ENCODE measurements at places on chromosomes 5 and 9.

DNA sequence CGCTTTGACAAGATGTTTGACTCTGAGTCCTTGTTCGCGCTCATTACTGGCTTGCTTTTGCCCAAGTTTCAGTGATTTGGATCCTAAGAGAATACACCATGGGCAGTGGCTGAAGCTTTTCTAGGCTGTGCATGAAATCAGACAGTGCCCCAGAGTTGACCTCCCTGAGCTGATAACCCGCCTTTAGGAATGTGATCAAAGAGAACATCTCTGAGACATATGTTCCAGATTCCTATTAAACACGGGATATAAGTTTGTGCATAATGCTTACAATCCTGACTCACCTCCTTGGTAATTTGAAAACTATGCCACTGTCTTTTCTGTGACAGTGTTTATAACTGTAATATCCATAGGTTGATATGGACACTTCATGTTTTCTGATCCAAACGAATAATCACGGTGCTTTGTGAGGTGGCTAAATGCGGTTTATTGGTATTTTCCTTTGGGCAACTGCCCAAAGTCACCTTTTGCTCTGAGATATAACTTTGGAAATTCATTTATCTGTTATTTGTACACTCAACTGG is 732.9 kb downstream of the MTRR start:
- DNase-seq: no peak

- no peak for DNase-seq
These were observed 46.2 kb downstream of the IARS1 start for GRCh38 chr9:92247296-92247695.

GRCh38 chr9:111484572-111484894 is 350 bp upstream of the ECPAS start:
- DNase-seq: no peak

DNA sequence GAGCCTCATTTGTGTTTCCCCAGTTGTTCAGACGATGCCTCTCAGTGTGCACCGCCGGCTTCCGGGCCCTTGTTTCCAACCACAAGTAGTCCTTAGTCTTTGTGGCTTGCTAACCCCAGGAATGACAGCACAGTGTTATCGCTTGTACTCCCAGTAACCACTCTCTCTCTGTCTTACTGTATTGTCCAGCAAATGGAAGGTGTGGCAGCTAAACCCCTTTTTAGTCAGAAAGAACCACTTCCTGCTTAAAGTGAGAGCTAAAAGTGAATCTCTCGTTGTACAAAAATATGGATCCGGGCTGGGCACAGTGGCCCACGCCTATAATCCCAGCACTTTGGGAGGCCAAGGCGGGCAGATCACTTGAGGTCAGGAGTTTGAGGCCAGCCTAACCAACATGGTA is 61.3 kb downstream of the ENC1 start:
- DNase-seq: no peak

DNA sequence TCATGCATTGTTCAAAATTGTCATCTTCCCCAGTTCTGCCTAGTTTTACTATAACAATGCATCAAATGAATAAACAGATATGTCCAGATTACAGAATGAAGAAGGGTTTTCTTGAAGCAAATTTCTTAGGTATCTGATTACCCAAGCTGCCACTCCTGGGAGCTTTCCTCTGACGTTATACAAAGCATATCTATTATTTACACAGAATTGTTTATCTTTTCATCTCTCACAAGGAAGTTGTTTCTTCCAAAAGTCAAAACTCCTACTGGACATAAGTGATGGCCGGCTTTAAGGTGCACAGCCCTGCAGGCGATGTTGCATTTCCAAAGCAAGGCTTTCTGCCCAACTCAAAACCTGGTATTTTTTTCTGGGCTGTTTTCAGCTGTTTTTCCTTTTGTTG is 73.4 kb upstream of the ANKH start:
- DNase-seq: no peak

GRCh38 chr9:127754099-127755060 is 19.3 kb upstream of the TOR2A start:
- DNase-seq: no peak

- no peak for DNase-seq
These were observed 136.2 kb downstream of the CDH6 start for GRCh38 chr5:31329715-31330114.

- DNase-seq: no peak
These were observed 340.5 kb downstream of the RAB3C start for GRCh38 chr5:58923355-58923754.

All from NAMALWA (cell line).